ENCODE measurements at places on chromosomes 7 and 10.
A peak's percentile ranks its signal among the peaks of the same experiment; 100 is the strongest.

- peak; percentile 11 for DNase-seq
These were observed 527 bp downstream of the PDIA4 start for GRCh38 chr7:149027611-149028345.

DNA sequence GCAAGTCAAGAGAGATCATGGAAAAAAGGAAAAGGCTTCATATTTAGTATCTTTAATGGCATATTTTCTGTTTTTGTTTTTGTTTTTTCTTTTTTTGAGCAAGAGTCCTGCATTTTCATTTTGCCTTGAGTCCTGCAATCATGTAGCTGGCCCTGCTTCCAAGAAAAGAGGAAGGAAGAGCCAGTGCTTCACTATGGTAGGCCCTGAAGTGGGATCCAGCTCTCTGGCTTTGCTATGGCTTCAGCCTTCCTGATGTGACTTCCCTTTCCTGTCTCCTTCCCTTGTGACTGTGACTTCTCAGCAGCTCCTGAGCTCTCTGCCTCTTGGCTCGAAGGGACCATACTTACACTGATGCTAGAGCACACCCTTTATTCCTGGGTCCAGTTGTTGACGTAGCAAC is 512.3 kb downstream of the INHBA start:
- DNase-seq, result no peak

GRCh38 chr7:3175285-3175902 is 125.7 kb upstream of the SDK1 start:
- DNase-seq, result no peak

DNA sequence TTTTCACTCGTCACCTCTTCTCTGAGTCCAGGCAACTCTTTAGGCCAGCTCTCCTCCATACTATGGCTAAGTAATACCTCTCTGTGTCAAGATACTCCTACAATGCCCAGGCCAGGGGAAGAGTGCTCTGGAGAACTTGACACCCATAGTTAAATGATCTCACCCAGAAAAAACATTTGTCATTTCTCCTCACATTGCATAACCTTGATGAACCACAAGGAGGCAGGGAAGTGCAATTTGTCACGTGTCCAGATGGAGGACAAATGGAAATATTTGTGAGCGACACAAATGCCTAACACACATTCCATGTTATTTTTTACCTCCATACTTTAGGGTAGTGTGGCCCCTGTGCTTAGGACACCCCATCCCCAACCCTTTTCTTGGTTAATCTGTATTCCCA is 78.3 kb downstream of the HTR7 start:
- peak; percentile 13 for DNase-seq
